ENCODE measurements at places on chromosomes 3 and 15.

GRCh38 chr3:189789432-189789831, 158.2 kb downstream of the TP63 start:
- DNase-seq: no peak

DNA sequence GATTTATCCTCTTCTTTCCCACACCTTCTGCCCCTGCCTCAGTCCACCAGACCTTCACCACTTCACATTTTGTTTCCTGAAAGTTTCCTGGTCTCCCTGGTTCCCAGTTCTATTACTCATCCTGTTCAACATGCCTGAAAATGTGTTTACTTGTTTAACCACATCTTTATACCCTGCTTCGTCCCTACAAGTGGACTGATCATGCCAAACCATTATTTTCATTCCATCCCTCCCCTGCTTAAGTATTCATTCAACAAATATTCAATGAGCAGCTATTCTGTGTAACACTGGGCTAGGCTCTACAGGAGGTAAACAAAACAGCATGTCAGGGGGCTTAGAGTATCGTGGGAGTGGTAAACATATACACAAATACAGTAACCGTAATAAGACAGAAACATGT, 5.5 kb downstream of the MYO5A start:
- no peak for DNase-seq

DNA sequence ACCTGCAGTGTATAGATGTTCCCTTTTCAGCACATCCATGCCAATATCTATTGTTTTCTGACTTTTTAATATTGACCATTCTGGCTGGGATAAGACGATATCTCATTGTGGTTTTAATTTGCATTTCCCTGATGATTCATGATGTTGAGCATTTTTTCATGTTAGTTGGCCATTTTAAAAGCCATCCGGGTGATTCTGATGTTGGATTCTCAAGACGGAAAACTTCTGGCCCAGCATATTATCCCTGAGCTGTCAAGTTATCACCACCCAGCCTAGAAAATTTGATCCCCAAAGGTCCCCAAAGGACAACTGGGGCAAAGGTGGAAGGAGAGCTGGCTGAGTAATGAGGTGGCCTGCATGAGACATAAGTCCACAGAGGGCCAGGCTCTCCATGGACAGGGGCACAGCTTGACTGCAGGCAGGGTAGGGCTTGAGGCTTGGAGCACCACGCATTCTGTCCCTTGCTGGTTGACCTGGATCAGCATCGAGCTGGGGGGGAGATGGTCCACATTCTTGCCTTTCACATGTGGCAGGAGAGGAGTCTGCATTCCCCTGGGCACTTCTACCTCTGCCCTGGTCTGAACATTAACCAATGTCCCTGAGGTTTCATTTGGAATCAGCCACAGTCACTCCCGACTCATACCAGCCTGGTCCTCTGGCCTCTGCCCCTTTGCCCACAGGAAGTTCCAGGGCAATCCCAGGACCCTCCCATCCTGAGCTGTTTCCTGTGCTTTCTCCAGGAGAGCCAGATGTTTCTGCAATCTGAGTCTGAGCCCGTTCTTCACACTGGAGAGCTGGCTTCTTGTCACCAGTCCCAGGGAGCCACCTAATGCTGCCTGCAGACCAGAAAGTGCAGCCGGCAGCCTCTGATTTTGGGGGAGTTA, 69.2 kb downstream of the ISG20 start:
- no peak for DNase-seq

DNA sequence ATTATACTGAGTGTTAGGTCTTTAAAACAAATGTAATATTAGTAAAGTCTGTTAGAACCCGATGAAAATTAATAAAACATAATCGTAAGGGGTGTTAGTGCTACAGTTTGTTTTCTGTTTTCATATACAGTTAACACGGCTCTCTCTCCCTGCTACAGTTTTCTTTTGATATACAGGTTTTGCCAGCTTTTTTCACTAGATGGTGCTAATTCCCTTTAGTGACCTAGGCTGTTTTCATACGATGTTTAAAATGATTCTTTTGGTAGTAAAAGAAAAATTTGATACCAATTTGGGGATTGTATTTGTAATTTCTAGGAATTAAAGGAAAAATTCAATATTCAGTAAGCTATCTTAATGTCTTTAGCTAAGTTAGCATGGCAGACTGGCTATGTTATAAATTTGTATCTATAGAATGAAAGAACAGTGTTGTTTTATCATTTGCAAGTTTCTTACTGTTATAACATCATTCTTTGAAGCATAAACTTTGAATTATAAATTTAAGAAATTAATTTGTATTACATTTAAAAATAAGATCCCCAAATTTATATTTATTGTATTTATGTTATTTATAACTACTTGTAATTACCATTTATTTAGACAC, 11.5 kb downstream of the APH1B start:
- DNase-seq: no peak

DNA sequence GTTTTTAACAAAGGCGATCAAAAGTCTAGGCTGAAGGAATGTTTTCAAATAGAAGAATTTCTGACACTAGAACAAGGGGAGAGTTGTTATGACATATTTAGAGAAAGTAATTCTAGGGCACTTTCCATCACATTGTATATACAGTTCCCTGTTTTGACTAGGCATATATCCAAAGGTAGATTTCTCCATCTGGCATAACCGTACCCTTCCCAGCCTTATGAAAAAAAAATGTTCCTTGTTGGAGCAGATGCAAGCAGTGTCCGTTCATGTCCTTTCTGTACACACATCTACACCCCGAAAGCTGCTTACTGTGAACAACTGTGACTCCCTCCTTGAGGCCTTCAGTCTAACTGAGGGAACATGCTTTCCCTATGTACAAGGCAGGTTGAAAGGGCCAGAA, 271.7 kb upstream of the GBE1 start:
- DNase-seq: no peak
